ENCODE measurements at places on chromosomes 7 and 10. TPM values are rescaled to one million over a fixed set of nuclear protein-coding genes. Genes with fewer than 3 reads are reported as not detected.

UCMA gene
- not detected for total RNA-seq

DNA sequence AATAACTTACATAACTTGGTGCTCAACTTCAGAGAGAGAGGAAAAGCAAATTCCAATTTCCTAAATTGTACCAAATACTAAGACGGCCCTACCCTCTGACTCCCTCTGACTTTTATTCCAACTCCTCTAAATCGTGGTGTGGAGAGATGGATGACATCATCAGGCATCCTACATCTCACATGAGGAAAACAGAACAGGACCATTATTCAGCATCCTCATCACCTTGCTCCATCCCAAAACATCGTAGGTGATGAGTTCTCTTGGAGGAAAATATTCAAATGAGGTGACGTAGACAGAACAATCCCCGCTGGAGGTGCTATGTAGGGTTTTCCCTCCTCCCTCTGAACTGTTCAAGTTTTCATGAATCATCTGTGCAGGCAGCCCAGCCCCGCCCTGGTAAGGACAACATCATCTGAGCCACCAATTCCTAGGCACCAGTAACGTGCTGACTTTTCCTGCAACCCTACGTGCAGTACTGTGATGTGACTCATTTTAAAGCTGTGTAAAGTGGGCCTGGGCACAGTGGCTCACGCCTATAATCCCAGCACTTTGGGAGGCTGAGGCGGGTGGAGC lies 167.2 kb downstream of the CALN1 start:
- no peaks in the 10 kb centered on the region for H3K4me1 ChIP-seq
- no peaks in the 10 kb centered on the region for H3K27me3 ChIP-seq
- H3K36me3 ChIP-seq = no peaks in the 10 kb centered on the region
- H3K4me3 ChIP-seq = no peak overlapping the region
- DNase-seq = no peak
- H3K27ac ChIP-seq = no peak overlapping the region

GRCh38 chr10:78365694-78366093 lies 332.0 kb downstream of the RPS24 start:
- no peaks in the 10 kb centered on the region for H3K27me3 ChIP-seq
- H3K27ac ChIP-seq = no peak overlapping the region
- DNase-seq = no peak
- no peaks in the 10 kb centered on the region for H3K36me3 ChIP-seq

DNA sequence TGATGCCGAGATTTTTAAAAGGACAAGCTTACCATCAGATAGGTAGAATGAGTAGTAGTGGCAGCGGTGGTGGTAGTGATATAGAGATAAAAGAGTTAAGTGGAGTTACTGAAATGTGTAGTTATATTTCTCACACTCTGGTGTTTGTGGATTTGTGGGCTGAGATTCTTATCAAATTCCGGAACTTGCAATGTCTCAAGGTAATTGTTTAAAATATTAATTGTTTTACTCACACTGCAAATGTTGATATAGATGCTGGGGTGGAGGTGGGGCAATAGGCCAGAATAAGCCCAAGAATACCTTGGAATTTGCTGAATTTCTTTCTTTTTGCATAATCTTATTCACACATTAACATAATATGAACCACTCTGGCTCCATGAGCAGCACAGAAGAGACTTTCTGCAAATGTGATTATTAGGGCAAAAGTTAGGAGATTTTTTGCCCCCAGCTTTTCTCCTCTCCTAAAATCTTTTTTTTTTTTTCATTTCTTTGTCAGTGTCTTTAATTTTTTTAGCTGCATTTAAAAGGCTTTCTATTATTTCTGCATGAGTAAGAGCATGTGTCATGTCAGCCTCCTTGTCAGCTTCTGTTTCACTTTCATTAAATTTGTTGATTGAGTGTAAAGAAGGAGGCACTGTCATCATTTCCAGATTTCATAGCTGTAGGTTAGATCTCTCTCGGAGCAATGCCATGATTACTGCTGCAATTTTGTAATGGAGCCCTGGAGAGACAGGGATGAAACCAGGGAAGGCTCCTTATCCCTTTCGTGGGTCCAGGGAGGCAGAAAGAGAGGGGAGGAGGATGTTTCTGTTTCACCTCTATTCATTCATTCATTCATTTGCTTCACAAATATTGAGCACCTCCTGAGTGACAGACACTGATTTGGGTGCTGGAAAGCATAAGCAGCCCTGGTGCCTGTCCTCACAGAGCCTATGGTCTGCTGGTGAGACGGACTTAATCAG lies 13.1 kb upstream of the SGMS1 start:
- H3K4me1 ChIP-seq = no peaks in the 10 kb centered on the region
- no peaks in the 10 kb centered on the region for H3K27me3 ChIP-seq
- DNase-seq = no peak
- no peak overlapping the region for H3K4me3 ChIP-seq
- H3K36me3 ChIP-seq = peaks cover 9% of the 10 kb centered on the region

DPYSL4 gene
- total RNA-seq = 3.1 TPM

DNA sequence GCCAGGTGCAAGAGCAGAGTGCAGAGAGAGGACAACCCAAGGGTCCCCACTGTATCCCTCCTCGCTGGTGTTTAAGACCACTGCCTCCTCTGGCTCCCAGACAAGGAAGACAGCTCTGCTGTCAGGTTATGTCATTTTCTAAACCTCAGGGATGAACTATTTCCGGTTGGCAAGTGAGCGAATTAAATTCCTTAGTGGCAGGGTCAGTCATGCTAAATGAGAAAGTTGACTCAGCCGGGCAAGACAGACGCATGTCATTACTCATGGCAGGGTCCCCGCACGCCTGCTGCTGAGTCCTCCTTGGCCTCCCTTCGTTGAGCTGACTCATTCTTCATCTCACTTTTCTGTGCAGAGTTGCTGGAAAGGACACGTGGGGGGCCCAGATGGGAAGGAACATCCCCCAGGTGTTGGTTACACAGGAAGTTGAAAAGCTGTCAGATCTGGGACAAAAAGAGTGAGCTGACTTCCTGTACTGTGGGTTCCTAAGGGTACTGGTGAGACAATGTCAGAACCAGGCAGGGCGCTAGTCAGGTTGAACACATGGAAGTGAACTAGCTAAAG lies 47.1 kb upstream of the UCN3 start:
- no peak overlapping the region for H3K27ac ChIP-seq
- H3K27me3 ChIP-seq = no peaks in the 10 kb centered on the region
- no peaks in the 10 kb centered on the region for H3K4me1 ChIP-seq
- H3K36me3 ChIP-seq = no peaks in the 10 kb centered on the region
- no peak overlapping the region for H3K4me3 ChIP-seq

CALY gene
- total RNA-seq = 0.60 TPM

GRCh38 chr10:72264536-72264935 lies 9.2 kb upstream of the DDIT4 start:
- H3K27me3 ChIP-seq = no peaks in the 10 kb centered on the region
- H3K4me1 ChIP-seq = peaks cover 38% of the 10 kb centered on the region
- H3K4me3 ChIP-seq = no peak overlapping the region

DNA sequence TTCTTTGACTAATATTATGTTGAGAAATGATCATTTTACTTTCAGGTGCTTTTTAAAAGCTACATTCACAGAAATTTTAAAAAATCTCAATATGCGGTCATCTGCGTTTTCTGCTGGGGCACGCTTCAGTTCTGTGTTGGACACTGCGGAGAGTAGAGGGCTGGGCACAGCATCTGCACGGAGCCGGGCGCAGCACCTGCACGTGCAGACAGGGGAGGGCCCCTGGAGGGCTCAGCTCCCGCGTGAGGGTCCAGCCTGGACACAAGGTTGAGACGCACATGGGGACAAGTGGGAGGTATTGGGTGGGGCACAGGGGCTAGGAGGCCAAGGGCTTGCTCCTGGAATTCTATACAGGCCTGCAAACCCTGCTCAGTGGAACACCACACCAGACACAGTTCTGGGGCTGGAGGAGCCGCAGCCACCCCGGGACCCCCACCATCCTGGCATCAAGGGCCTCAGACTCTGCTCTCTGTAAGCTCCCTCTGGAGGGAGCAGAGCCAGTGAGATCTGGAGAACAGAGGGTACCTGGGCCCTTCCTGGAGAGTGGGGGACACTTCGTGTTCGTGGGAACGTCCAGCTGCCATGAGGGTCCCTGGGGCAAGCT lies 20.4 kb upstream of the FAM20C start:
- H3K4me3 ChIP-seq = no peak overlapping the region
- H3K4me1 ChIP-seq = no peaks in the 10 kb centered on the region
- no peaks in the 10 kb centered on the region for H3K36me3 ChIP-seq
- H3K27ac ChIP-seq = no peak overlapping the region
